ENCODE measurements at places on chromosomes 13 and 19. TPM values are rescaled to one million over a fixed set of nuclear protein-coding genes. Genes with fewer than 3 reads are reported as not detected.

EBI3 gene
- polyA plus RNA-seq = 0.57 TPM

EHD2 gene
- polyA plus RNA-seq = 105 TPM

CGB5 gene
- polyA plus RNA-seq = not detected

U2AF1L4 gene
- 16.4 TPM for polyA plus RNA-seq

KRTDAP gene
- polyA plus RNA-seq = 0.98 TPM

ZNF548 gene
- polyA plus RNA-seq = 33.7 TPM

ZNF208 gene
- 3.0 TPM for polyA plus RNA-seq

GNA15 gene
- 2.5 TPM for polyA plus RNA-seq

DNA sequence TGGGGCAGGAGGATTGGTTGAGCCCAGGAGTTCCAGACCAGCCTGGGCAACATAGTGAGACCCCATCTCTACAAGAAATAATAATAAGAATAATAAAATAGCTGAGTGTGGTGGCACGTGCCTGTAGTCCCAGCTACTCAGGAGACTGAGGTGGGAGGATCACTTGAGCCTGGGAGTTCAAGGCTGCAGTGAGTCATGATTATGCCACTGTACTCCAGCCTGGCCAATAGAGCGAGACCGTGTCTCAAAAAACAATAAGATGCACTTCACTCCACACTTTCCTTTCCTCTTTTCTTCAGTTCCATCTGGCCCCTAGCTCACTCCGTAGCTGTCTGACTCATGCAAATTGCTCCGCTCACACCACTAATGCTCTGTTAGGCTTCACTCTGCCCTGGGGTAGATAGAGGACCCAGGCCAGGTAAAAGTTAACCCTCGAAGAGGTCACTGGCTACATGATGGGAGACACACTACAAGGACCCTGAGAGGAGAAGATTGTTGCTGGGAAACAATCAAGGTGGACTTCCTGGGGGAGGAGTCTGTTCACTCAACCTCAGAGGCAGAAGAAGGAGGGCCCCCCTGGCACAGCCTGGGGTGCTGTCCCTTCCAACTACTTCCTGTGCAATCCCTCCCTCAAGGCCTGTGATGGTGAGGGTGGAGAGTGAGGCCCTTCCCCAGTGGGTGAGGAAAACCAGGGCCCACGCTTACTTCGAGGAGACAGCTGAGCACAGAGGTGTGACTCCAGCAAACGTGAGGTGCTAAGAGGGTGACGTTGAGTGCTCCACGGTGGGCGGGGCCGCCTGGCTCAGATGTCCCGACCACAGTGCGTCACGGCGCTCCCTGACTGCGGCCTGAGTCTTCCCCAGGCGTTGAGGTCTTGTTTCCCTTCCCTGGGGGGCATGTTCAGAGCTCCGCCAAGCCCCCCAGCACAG is 8.8 kb upstream of the TNFSF9 start:
- H3K4me1 ChIP-seq = peaks cover 22% of the 10 kb centered on the region
- no peaks in the 10 kb centered on the region for H3K27me3 ChIP-seq
- H3K36me3 ChIP-seq = no peaks in the 10 kb centered on the region
- no peak for DNase-seq
- H3K27ac ChIP-seq = no peak overlapping the region

GRCh38 chr19:15419413-15420025 is 731 bp upstream of the AKAP8L start:
- DNase-seq = no peak
- no peaks in the 10 kb centered on the region for H3K27me3 ChIP-seq
- no peak overlapping the region for H3K27ac ChIP-seq
- peaks cover 45% of the 10 kb centered on the region for H3K4me1 ChIP-seq

GRCh38 chr19:14694641-14695266 is 4.9 kb downstream of the ZNF333 start:
- DNase-seq = no peak
- peaks cover 6% of the 10 kb centered on the region for H3K4me1 ChIP-seq
- H3K27ac ChIP-seq = no peak overlapping the region
- no peak overlapping the region for H3K4me3 ChIP-seq

DNA sequence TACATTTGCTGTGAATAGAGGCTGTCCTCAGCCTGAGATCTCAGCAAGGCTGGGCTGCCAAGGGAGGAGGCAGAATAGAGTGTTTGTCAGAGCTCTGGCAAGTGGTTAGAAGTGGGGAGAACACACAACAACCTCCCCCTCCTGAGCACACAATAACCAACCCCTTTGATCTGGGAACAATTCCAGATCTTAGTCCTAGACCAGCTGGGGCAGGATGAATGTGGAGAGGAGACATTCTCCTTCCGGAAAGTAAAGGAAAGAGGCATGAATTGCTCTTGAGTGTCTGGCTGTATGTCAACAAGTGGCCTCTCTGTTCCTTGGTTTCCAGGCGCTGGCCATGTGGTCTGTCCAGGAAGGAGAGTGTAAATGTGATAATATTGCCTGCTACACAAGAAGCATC is 114.9 kb upstream of the TMTC4 start:
- no peaks in the 10 kb centered on the region for H3K36me3 ChIP-seq
- no peaks in the 10 kb centered on the region for H3K27me3 ChIP-seq
- DNase-seq = peak; percentile 52
- no peak overlapping the region for H3K4me3 ChIP-seq
- H3K4me1 ChIP-seq = peaks cover 4% of the 10 kb centered on the region
- no peak overlapping the region for H3K27ac ChIP-seq

DNA sequence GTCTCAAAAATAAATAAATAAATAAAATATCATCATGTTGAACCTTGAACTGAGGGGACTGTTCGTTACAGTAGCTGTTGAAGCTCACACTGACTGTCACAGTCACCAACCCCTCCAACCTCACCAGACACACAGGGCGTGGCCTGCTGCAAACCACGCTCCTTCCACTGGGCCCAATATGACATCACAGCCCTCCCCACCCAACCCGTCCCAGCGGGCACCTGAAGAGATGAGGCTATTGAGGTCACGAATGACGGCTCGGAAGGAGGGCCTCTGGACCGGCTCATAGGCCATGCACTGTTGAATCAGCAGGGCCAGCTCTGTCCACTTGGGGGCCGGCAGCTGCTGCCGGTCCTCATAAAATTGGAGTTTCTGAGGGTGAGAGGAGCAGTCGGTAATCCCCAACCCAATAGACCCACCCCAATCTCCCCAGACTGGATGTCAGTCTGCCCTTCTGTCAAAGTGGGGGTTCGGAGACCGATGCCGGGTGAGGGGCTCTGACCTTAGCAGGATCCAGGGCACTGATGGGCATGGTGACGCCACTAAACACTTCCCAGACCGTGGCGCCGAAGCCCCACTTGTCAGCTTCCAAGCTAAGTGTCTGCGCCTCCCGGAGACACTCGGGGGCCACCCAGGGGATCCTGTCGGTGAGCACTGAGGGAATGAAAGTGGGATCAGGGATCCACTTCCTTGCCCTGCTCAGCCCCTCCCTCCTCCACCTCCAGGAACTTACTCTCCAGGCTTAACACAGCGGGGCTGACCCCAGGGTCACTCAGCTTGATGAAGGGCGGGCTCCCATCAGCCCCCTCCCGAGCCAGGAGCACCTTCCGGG is 13.2 kb downstream of the JAK3 start:
- no peaks in the 10 kb centered on the region for H3K36me3 ChIP-seq
- H3K4me1 ChIP-seq = no peaks in the 10 kb centered on the region
- no peak overlapping the region for H3K4me3 ChIP-seq
- no peak for DNase-seq
- H3K27me3 ChIP-seq = no peaks in the 10 kb centered on the region
- no peak overlapping the region for H3K27ac ChIP-seq

GRCh38 chr13:39402221-39402970 is 200.6 kb downstream of the LHFPL6 start:
- no peak for DNase-seq
- H3K36me3 ChIP-seq = no peaks in the 10 kb centered on the region
- no peaks in the 10 kb centered on the region for H3K4me1 ChIP-seq
- H3K4me3 ChIP-seq = no peak overlapping the region
- H3K27me3 ChIP-seq = no peaks in the 10 kb centered on the region

DNA sequence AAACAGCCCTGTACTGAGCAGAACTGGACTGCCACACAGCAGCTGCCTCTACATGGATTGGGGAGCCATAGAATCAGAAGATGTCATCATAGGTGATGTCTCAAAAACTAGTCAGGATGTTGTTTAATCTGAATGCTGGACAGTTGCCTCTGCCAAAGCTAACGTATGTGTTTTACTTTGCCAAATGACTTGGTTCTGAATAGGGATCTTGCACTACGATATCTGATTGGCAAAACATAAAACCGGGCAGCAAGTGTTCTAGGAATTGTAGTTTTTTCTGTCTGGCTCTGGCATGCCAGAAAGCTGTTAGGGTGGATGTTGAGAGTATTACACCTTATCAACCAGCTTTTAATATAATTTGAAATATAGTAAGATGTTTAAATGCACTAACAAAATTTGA is 645.9 kb downstream of the GPC5 start:
- no peak for DNase-seq
- H3K4me3 ChIP-seq = no peak overlapping the region
- no peaks in the 10 kb centered on the region for H3K27me3 ChIP-seq
- no peaks in the 10 kb centered on the region for H3K36me3 ChIP-seq

DNA sequence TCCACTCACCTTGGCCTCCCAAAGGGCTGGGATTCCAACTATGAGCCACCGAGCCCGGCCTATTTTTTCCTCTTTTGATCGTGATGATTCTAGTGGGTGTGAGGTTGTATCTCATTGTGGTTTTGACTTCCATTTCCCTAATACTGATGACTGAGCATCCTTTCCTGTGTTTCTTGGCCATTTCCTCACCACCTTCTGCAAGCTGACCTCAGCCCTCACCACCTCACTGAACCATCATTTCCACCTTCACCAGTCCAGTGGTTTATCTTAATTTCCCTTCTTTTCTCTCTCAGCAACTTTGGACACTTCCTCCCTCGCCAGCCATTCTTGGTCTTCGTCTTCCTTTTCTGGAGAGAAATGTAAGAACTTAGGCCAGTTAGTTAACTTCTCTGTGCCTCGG is 13.0 kb upstream of the BICRA start:
- no peak for DNase-seq
- H3K4me1 ChIP-seq = peaks cover 36% of the 10 kb centered on the region
- H3K27ac ChIP-seq = no peak overlapping the region
- no peaks in the 10 kb centered on the region for H3K36me3 ChIP-seq
- no peak overlapping the region for H3K4me3 ChIP-seq
- H3K27me3 ChIP-seq = no peaks in the 10 kb centered on the region

GRCh38 chr13:102132777-102133295 is 269.0 kb downstream of the FGF14 start:
- H3K4me3 ChIP-seq = no peak overlapping the region
- H3K27ac ChIP-seq = no peak overlapping the region
- H3K27me3 ChIP-seq = no peaks in the 10 kb centered on the region

DNA sequence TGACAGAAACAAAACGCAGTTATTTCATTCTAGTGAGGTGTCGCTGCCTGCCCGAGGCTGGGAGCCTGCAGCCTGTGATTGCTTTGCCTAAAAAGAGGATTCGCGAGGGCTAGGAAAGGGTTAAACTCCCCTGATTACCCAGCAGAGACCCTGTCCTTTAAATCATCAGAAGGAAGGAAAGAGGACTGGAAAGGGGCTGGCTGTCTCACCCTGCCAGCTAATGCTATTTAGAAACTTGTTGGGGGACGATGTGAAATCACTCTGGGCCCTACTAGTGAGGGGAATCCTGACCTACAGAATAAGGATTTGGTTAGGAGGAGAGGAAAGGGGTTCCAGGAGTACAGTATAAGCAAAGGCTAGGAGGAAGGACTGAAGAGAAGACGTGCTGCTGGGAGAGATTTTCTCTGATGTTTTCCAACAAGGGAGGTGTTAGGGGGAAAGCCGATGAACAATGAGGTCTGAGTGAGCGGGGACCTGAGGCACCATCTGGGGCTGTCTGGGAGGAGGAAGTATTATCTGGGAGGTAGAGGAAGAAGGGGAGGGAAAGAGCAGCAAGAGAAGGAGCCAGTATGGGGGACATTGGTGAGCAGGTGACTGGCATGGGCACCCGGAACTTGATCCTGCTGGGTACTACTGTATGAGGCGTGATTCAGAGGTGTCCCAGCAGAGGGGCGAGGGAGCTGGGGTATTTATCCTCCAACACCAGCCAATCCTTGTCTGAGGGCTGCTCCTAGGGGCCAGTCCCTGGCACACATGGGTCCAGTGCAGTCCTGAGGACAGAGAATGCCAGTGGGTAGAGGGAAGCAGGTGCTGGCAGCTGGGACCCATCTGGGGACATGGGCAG is 55.7 kb upstream of the PTPRS start:
- H3K4me3 ChIP-seq = no peak overlapping the region
- no peaks in the 10 kb centered on the region for H3K4me1 ChIP-seq
- H3K36me3 ChIP-seq = no peaks in the 10 kb centered on the region
- H3K27ac ChIP-seq = no peak overlapping the region

DNA sequence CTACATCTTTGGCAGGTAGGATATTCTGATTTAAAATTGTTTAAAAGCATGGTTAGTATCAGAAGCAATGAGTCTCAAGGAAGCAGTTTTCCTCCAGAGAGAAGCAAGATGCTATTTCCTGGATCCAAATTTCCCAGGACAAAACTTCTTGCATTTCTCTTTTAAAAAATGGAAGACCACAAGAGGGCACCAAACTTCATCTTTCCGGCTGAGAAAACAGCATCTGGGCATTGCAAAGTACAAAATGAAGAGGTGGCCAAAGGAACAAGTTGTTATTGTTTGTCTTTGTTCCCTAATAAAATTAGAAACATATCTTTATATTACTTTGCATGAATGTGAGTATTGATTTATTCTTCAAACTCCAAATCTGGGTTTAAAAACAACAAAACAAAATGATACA is 60.0 kb upstream of the LRCH1 start:
- no peak overlapping the region for H3K4me3 ChIP-seq
- peaks cover 11% of the 10 kb centered on the region for H3K4me1 ChIP-seq
- no peak overlapping the region for H3K27ac ChIP-seq
- no peaks in the 10 kb centered on the region for H3K36me3 ChIP-seq
- no peaks in the 10 kb centered on the region for H3K27me3 ChIP-seq

DNA sequence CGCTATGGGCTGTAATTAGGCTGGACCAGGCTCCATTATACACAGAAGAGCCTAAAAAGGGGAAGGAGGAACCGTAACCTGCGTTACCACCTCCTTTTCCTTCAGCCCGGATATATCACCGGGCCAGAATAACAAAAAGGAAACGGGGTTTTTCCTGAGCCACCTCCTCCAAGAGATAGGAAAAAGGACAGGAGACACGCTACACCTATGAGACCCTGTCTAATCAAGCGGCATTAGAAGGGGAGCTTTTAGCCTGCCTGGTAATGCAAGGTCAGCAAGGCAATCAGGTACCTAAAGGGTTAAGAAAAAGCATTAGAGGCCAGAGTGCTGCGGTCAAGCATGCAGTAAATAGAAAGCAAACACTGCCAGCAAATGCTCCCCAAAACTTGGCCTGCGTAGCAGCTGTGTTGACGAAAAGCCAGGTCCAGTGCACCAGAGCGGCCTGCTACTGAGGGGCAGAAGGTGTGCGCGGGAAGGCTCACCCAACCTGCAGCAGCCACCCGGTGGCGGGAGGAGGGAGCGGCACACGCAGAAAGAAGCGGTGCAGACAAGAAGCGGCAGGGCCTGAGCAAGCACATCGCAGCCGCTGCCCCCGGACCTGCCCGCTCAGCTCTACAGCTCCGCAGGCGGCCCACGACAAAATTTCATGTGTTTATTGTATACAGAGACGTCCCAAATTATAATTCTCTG is 1466.1 kb downstream of the UQCRFS1 start:
- peaks cover 3% of the 10 kb centered on the region for H3K4me1 ChIP-seq
- H3K27ac ChIP-seq = no peak overlapping the region
- no peaks in the 10 kb centered on the region for H3K27me3 ChIP-seq
- H3K4me3 ChIP-seq = no peak overlapping the region
- DNase-seq = peak; percentile 78
